ENCODE measurements at places on chromosomes 4 and X.

- DNase-seq: no peak
Measured at GRCh38 chrX:150100261-150100660, 162.0 kb upstream of the EOLA2 start.

DNA sequence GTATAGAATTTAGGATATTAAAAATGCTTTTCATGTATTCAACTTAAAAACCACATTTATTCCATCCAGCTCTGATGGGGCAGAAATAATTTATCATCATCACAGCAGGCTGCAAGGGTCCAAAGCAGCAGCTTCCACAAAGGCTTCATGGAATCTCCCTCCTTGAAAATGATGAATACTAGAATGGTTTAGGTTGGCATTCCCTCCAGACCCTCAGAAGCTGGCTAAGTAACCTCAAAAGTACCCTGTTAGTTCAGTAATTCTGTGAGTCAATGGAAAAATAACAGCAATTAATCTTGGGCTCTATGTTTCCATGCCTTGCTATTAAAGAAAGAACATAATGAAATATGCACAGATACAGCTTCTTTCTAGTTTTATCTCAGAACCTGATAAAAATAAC is 594.9 kb upstream of the DIPK2B start:
- DNase-seq: no peak

- no peak for DNase-seq
Measured at GRCh38 chr4:2045518-2045951, 13.6 kb upstream of the NAT8L start.

DNA sequence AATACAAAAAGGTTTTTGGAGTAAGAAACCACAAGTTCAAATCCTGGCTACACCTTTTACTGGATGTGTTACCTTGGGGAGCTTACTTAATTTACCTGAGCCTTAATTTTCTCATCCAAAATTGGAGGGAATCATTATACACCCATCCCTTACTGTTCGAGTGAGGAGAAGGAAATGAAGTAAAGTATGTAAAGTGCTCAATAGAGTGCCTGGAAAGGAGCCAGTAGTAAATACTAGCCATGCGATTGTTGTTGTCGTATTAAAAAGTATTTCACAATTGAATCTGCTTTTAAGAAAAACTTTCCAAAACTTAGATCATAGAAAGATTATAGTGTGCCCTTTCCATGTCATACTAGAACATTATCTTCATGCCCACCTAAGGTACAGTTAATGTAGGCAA is 124.5 kb downstream of the ATXN3L start:
- no peak for DNase-seq

DNA sequence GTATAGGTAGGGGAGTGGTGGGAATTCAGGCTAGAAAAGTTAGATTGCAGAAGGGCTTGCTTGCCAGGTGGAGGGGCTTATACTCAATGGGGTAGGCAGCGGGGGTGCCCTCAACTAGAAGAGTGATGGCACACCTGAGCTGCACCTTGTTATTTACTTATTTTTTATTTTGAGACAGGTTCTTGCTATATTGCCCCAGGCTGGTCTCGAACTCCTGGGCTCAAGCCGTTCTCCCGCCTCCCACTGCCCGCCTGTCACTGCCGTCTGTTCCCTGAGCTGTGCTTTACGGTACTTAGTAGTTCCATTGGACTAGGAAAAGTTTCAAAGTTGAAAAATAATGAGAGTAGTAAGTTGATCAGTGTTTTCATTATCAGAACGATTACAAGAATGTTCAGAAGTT is 2.0 kb downstream of the ZFX start:
- DNase-seq: no peak

DNA sequence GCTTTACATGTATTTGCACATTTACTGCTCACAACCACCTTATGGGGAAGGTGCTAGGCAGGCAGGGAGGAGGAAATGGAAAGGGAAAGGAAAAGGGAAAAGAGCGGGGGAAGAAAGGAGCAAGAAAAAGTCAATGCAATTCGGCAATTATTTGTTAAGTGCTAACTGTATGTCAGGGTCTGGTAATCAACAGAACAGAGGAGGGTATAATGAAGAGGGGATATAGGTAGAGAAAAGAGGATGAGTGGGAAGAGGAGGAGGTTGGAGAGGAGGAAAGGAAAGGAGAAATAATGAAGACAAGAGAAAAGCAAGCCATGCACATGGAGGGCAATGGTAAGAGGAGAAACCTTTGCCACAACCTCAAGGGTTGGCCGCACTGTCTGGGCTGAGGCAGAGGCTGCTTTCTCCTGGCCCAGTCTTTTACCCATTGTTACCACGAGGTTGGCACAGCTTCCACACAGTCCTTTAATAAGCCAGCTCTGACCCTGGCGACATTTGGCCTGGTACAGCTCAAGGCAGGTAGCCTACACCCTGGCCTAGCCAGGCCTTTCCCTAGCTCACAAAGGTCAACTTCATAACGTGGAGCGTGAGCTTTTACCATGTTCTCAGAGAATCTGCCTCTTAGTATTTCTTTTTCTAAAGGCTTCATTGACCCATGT is 836 bp downstream of the BTK start:
- no peak for DNase-seq

- DNase-seq: no peak
Measured at GRCh38 chrX:107567370-107567769, 60.9 kb upstream of the PRPS1 start.

DNA sequence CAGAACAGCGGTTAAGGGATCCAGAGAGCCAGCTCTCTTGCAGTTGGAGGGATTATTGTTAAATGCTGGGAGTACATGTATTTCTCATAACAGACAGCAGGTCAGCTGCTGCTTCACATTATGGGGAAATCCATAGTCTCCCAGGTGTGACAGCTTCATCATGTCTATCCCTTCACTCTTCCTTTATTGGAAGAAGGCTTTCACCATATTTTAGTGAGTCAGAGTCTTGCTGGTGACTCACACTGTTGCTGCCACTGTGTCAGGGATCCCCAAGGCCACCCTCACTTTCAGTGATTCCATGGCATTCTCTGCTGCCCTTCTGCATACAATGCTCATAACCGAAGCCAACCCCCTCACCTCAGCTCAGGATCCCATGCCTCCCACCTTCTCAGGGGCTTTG is 32.9 kb upstream of the PAGE5 start:
- no peak for DNase-seq

DNA sequence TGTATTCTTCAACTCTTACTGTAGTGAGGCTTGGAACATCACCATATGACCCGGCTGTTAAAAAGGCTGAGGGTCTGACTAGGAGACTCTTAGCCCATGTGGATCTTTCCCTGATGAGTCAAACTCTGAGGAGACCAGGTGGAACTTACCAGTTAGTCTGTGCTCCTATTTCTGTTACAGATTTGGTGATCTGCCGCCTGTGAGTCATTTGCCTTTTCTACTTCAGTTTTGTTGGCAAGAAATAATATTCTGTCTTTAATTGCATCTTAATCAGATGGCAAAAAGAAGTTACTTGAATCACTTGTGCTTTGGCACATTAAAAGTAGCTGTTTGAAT is 48.4 kb downstream of the MTM1 start:
- DNase-seq: no peak

GRCh38 chr4:21901281-21901680 is 47.3 kb downstream of the KCNIP4 start:
- DNase-seq: no peak

DNA sequence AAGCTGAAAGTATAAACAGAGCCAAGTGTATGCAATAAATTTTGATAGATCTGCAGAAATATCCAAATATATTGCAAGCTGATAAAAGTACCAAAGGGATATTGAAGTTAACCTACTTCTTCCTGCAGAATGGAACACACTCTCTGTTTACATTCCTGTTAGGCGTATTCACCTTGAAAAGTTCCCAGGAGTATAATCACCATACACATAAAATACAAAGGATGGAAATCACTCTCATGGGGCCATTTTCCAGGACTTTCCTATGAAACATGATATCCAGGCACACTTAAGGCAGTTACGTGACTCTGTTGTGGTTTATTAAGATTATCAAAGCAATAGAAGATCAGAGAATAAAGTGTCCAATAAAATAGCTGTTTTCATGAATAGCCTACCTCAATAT is 1142.3 kb downstream of the NLGN4X start:
- no peak for DNase-seq

- no peak for DNase-seq
Measured at GRCh38 chr4:124276461-124276860, 436.1 kb downstream of the ANKRD50 start.

DNA sequence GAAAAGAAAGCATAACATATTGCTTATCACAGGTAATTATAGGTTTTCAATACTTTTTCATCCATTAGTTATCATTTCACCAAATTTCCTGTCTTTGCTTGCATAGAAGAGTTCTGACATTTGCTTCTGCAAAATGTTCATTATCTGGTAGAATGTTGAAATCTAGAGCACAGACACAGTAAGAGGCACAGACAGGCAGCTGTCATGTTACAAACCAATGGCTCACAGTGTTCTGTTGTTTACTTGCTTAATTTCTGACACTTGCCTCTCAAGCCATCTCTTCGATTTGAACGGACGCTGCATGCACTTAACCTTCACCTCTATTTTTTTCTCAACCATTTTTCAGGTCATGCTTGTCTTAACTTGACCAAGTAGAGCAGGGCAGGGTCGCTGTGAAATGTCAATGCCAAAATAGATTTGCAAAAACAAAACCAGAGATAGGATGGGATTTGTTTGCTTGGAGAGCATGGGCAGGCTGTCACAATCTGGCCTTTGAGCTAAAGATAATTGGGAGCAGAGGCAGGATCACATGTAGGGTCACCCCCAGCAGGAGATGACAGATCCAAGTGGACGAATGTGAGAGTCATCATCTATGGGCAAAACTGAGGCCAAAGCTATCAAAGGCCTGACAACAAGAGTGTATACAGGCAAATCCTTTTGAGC is 292.3 kb downstream of the SMARCA1 start:
- DNase-seq: no peak

DNA sequence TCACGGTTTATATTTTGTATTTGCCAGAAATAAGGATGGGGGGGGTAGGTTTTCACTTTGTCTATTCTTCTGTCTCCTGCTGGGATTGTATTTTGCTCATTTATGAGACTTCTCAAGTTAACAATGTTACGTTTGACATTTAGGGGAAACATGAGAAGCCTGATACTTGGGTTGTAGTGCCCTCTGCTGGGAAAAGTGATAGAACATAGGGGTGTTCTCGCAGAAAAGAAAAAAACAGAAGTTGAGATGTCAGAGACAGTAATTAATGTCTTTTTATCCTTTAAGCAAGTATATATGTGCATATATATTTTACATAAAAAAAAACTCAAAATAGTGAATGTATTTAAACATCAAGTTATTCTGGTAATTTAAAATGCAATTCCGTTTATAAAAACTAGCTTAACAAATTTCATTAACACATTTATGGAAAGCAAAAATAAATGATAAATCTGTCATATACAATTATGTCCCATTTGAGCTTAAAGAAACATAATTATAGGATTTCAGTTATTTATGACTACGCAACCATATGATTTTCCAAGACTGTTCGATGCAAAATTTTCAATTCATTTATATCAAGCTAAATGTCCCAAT is 46.0 kb upstream of the TMPRSS11F start:
- peak; percentile 50 for DNase-seq

GRCh38 chr4:55801498-55801897 is 18.1 kb upstream of the EXOC1L start:
- no peak for DNase-seq

DNA sequence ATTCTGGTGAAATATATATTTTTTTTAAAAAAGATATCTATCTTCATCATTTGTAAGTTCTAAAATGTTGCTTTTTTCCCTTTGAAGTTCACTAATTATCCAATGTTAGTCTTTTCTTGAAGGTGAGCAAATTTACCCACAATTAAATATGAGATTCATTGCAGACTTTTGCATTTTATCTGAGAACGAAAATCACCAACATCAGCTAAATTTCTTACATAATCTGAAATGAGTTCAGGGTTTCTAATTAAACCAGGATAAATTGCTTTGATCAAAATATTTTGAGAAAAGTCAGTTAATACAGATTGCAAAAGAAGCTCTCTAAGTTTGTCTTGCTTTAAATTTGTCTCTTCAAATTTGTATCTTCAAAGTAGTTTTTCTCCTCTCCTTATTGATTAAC is 486.4 kb upstream of the FSTL5 start:
- DNase-seq: no peak

- DNase-seq: no peak
Measured at GRCh38 chr4:6660430-6660829, 19.9 kb downstream of the MRFAP1 start.

DNA sequence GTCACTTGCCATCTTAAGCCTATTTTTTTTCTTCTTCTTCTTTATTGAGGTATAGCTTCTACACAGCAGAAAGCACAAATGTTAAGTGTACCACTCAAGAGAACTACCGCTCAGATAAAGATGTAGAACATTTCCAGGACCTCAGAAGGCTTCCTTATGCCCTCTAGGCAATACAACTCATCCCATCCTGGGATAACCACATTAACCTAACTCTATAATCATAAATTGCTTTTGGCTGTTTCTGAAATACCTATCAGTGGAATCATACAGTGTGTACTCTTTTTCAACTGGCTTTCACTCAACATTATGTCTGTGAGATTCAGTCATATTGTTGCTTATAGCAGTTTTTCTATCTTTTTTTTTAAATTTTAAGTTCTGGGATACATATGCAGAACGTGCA is 51.7 kb downstream of the ARFIP1 start:
- DNase-seq: no peak

DNA sequence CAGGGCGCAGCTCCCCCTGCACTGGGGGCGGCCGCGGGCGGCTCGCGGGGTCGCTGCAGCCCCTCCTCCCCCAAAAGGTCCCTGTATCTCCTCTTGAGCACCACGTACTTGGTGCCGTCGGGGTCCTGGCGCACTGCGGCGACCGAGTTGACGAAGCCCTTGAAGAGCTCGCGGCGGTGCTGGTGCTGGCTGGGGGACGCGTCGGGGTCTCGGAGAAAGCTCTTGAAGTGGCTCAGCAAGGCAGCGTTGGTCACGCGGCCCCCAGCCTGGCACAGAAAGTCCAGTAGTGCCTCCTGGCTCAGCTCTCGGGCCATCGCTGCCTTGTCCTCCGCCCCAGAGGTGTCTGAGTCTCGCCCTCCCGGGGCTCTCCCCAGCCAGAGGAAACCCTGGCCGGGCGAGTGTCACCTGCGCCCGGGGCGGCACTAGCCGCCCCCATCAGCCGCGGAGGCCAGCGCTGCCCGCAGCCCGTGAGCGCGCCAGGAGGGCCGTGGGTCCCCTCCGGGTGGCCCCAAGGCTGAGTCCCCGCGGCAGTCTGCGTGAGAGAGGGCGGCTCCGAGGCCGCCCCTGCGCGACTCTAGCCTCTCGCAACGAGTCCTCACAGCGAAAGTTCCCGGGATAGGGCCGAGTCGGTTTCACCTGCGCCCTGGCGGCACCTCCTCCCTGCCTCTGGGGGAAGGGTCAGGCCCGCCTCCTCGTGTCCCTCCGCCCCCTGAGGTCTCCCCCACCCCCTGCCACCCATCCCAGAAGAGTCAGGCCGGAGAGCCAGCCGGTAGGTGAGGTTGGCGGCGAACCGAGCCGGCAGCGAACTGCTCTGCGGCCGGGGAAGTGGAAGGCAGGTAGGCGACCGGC is at the start of gene SOWAHB:
Gene SOWAHB (minus strand): TSS at position 609 of the 849 bp plus-strand sequence. CDS start 295 bp downstream, at position 314.
- no peak for DNase-seq

DNA sequence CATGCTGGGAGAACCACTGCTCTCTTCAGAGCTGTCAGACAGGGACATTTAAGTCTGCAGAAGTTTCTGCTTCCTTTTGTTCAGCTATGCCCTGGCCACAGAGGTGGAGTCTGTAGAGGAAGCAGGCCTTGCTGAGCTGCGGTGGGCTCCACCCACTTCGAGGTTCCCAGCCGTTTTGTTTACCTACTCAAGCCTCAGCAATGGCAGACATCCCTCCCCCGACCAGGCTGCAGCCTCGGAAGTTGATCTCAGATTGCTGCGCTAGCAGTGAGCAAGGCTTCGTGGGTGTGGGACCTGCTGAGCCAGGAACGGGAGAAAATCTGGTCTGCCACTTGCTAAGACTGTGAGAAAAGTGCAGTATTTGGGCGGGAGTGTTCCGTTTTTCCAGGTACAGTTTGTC is 118.9 kb downstream of the SLC10A6 start:
- no peak for DNase-seq

- DNase-seq: no peak
Measured at GRCh38 chr4:113020966-113021365, 28.5 kb upstream of the ANK2 start.
